LoVo (cell line): ENCODE measurements at places on chromosomes 4 and X.
A peak's percentile ranks its signal among the peaks of the same experiment; 100 is the strongest.

GRCh38 chr4:168028970-168029597 is 63.3 kb upstream of the ANXA10 start:
- DNase-seq, result no peak

DNA sequence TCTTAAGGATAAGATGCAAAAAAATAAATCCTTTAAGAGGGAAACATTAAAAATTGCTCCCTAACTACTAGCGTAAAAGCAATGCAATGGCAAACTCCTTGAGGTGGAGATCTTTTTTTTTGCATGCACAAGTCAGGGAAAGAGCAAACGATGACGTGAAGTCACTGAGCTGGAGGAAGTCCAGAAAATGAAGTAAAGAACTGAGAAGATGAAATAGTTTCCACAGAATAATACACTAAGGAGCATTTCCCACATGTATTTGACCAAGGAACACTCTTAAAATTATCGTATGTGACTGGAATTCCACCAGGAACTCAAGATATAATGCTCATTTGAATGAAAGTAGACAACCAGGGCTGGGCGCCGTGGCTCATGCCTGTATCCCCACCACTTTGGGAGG is 21.0 kb upstream of the DOCK11 start:
- DNase-seq, result no peak

DNA sequence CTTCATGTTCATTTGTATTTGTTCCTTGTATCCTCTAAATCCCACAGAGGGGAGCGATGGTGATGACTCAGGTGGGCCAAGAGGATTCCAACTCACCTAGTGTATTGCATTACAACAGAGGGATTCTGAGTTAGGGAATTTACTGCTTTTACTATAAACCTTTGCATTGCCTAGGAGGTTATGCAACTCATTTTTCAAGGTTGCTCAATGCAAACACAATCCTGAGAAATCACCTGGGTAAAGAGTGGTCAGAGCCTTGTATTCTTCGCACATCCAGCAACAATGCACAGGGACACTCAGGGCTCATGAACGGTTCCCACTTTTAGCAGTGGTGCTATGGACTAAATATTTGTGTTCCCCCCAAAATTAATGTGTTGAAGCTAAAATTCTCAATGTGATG is 28.6 kb upstream of the LSM6 start:
- DNase-seq, result no peak

- DNase-seq, result no peak
These were observed 120.4 kb upstream of the DUSP21 start for GRCh38 chrX:44723426-44723825.

GRCh38 chr4:145287351-145287750 is 107.0 kb upstream of the OTUD4 start:
- DNase-seq, result no peak

GRCh38 chr4:64784125-64784524 is 374.9 kb upstream of the TECRL start:
- no peak for DNase-seq

- DNase-seq, result no peak
These were observed 340.8 kb upstream of the KLF3 start for GRCh38 chr4:38323141-38323641.

DNA sequence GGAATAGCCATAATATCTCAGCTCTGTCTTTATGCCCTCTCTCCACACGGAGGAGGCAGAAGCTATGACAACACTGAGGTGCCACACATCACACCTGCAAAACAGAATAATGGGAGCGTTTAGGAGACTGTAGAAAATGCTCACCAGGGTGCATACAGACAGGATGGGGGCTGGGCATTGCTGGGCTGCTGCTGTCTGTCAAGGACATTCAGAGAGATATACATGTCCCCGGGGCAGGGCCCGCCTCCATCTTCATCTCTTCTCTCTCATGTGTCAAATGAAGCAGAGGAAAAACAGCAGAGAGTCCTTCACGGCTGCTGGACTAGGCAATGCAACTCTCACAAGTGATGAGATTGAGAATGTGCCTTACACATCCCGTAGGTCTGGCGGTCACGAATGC is 65.3 kb upstream of the DHRSX start:
- DNase-seq, result no peak

DNA sequence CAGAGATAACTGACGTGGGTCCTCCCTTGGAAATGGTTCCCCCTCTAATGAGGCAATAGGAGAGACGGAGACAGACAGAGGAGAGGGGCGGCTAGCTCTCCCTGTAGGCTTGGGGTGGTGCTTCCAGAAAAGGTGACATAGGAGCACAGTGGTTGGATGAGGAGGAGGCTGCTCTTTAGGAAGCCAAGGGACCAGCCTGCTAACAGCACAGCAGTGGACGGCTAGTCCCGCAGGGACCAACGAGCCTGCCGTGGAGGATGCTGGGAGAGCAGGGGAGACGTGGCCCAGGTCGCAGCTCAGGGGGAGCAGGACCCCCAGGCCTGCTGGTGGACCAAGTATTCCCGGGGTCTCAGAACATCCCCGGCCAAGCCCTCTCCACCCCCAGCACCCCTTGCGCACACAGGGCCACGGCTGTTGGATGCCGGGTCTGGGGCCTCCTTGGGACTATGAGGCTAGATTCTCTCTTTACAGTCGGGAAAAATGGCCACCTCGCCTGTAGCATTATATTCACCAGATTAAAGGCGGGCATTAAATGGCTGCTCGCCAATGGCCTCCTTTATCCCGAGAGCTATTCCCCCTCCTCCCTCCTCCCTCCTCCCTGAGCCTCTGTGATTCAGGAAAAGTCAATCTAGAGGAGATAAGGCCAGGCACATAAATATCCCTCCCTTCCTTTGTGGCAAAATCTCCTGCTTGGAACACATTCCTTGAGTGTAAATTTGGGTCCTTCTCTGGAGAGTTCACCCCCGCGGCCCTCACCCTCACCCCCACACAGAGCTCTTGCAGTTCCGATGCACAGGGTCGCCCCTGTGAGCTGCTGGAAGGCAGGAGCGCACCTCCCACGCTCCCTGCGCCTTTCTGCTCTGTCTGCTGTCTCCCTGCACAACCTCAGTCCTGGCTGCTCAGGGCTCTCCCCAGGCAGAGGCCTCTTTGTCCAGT is 30.5 kb upstream of the NSG1 start:
- no peak for DNase-seq

DNA sequence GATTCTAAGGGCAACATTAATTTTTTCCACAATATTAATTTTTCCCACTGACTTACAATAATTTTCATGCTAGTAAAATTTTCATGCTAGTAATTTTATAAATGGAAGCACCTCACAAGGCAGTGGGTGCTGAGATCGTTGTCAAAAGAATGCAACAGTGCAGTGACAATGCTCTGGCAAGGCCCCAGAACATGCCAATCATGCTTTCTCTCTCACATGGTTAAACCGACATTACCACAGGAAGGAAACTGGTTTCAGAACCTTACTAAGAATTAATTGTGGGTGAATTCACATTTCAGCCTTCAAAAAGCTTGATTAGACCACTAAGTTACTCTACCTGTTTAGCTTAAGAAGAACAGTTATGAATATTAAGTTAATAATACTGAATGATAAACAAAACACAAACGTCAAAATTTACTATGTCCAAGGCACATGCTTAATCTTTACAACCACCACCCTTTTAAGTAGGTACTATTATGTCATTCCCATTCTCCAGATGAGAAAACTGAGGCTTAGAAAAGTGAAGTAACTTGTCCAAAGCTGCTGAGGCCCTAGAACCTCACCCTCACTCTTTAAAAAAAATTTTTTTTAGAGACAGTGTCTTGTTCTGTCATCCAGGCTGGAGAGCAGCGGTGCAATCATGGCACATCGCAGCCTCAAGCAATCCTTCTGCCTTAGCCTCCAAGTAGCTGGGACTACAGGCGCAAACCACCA is 10.0 kb upstream of the OPHN1 start:
- peak; percentile 4 for DNase-seq

DNA sequence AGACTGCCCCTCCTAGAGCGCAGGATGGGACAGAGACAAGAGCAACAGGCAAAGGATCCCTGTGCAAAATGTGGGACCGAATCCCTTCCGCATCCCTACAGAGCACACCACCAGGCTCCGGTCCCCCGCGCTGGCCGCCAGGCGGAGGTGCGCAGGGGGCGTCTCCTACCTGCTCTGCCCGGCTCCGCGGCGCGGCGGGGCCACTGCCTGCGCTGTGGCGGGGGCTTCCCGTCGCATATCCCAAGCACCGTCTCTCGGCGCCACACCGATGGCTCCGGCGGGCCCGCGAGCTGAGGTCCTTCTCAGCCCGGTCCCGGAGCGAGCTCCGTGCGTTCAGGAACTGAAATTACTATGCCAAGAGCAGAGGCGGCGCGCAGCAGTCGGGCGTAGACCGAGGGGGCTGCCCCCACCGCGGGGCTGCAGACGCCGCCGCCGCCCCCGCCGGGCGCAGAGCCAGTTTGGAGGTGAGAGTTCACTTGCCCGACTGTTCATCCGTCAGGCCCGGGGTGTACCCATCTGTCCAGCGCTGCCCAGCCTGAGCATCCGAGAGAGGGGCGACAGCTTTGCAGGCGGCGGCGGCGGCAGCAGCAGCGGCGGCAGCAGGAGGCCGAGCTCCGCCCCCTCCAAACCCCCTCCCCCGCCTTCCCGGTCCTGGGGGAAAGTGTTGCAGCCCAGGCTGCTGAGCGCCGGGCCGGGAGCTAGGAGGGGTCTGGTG is at the start of gene GPRIN3:
GPRIN3 (minus strand) TSS at position 355 of the 715 bp plus-strand sequence. CDS start 57,690 bp downstream, outside the sequence.
- DNase-seq, result no peak

GRCh38 chr4:81751531-81752289 is 280.0 kb upstream of the RASGEF1B start:
- no peak for DNase-seq

GRCh38 chrX:7247346-7247745 is 99.4 kb upstream of the PUDP start:
- no peak for DNase-seq

- DNase-seq, result peak; percentile 22
These were observed 17.1 kb upstream of the PAGE2B start for GRCh38 chrX:55057675-55058249.

DNA sequence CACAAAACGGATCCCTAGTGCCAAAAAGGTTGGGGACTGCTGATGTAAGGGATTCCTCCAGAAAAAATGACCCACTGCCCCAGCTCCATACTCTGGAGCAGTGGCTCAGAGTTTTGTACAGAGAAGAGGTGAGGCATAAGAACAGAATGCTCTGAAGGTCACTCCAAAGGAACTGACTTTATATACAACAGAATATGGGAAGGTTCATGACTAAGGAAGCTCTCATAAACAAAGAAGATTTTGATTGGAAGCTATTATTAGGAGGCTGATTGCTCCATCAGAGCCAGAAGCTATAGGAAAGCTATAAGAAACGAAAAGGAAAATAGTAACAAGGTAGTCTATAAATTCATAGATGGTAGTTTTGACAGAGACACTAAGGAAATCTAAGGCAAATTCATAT is 203.1 kb downstream of the SLC7A11 start:
- no peak for DNase-seq

DNA sequence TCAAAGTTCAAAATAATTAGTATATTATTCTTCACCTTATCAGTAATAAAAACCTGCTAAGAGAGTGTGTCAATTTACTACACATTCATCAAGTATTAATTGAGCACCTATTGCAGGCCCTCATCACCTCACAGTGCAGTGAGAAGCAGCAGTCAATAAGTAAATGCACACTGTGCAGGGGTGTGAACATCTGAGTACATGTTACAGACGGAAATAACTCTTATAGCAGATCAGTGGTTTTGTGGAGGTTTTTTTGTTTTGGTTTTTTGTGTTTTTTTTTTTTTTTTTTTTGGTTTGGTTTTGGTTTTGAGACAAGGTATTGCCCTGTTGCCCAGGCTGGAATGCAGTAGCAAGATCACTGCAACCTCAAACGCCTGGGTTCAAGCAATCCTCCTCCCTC is 20.3 kb downstream of the KLF3 start:
- DNase-seq, result no peak

DNA sequence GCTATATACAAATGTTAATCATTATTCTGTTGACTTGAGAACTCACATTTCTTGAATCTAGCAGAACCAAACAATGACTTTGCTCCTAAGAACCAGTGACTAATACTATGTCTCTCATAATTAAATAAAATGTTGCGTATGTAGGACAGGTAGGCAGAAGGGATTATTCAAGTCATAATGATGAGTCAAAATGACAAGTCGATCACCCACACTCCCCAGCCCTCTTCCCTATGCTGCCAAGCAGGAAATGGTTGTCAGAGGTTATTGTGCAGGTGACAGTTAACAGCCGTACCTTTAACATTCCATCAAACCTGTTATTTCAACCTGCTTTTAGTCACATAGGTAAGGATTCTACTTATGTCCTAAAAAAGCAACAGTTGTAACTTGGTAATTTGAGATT is 22.0 kb upstream of the STK26 start:
- peak; percentile 1 for DNase-seq

- DNase-seq, result no peak
These were observed 21.5 kb downstream of the UVSSA start for GRCh38 chr4:1368421-1369090.

GRCh38 chrX:152220606-152221005 is 82.2 kb upstream of the MAGEA10 start:
- no peak for DNase-seq

DNA sequence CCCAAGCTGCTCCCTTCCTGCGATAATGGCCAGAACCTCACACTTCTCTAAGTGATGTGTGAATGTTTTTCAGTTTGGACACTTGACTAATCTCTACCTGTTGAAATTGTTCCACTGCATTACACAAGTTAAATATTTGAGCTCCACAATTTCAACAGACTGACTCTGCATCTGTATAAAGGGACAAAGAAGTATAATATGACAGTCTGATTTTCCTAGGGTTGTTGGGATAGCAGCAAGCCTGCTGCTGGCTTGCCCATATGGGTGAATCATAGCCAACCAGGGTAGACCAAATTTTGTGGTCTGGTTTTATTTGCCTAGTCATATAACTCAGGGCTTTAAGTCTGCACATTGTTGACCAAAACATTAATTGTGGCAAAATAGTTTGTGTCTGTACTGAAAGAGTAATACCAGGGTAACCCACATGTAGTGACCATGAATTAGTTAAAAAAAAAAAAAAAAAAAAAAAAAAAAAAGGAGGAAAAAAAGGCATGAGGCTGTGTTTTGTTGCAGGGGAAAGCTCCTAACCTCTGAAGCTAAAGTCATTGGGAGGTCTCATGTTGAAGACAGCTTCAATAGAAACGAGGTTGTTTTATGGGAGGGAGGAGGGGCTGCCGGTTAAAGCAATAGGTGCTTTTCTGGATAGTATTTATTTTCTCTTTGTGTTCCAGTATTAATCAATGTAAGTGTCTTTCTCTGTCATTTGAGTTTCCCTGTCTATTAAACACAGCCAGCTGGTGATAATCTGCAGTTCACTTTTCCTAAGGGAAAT is 534.2 kb downstream of the RAB28 start:
- DNase-seq, result no peak
